ENCODE measurements at places on chromosomes 3 and 15.

- DNase-seq, result no peak
These were observed 2.5 kb downstream of the FEM1B start for GRCh38 chr15:68279779-68280753.

- no peak for DNase-seq
These were observed 14.9 kb upstream of the C3orf22 start for GRCh38 chr3:126573492-126574117.

- no peak for DNase-seq
These were observed 140.9 kb downstream of the FAM43A start for GRCh38 chr3:194826594-194826993.

DNA sequence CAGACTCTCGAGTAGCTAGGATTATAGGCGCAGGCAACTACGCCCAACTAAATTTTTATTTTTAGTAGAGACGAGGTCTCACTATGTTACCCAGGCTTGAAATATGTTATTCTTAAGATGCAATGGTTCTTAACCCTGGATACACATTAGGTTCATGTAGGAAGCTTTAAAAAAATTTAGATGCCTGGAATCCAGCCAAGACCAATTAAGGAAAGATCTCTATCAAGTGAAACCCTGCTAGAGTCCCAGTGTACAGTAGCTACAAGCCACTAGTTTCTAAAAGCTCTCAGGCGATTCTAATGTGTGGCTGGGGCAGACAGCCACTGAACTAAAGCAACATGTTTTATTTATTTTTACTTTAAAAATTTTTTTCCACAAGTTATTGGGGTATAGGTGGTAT is 33.2 kb downstream of the TRIM69 start:
- DNase-seq, result no peak

DNA sequence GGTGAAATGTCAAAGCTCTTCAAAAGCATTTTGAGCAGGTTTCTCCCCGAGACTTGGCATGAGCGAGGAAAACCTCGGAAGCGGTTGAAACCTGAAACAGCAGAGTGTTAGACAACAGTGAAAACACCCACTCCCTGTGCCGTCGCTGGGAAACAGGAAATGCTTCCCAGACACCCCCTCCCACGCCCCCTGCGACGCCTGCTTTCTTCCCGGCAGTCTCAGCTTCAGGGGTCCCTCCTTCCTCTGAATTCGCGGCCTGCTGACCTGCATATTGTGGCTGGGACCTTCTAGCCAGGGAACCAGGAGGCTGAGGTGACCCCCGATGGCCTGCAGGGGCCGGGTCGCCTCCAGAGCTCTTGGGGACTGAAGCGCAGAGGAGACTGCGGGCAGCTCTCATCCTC is 250.6 kb upstream of the LYSMD4 start:
- DNase-seq, result no peak

Measured in stimulated activated CD8-positive, alpha-beta memory T cell treated with anti-CD3 and anti-CD28 coated beads, Interleukin-15, amount 100 ng/mL, for 48 hours (primary cell).